ENCODE measurements at places on chromosomes 5 and 9.

- peak; percentile 59 for DNase-seq
Measured at GRCh38 chr5:138503487-138504270, 38.4 kb downstream of the EGR1 start.

DNA sequence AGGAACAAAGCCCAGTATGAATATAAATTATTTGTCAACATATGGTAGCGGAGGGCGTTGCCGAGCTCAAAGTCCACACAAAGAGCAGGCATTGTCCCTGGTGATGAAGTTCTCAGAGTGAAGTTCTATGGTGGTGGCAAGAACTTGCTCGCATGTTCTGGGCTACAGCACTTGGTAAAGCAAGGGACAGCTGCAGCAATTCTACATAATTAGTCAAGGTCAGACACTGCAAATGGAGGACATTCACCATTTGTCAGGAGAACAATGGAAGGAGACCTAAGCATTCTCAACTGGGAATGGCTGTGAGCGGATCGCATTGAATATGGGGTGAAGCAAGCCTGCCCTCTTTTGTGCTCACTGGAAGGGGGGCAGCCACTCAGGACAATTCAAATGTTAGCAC lies 503.8 kb upstream of the ADAMTS16 start:
- DNase-seq = peak; percentile 46

DNA sequence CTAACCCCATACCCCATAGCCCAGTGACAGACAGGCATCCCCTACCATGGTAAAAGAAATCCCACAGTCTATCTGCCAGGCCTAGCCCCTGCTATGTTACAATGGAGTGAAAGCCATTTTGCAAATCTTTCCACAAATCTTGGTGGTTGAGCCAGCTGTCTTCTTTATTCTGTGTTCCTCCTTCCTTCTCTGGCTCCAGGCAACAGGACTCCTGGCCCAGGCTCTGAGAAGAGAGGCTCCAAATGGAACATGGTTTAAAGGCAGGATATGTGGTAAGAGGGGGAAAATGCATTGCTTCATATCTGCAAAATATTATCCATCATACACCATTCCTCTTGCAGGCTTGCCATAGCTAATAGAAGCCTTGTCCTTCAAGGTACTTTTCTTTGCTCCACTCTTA lies 25.2 kb downstream of the FGF1 start:
- no peak for DNase-seq

DNA sequence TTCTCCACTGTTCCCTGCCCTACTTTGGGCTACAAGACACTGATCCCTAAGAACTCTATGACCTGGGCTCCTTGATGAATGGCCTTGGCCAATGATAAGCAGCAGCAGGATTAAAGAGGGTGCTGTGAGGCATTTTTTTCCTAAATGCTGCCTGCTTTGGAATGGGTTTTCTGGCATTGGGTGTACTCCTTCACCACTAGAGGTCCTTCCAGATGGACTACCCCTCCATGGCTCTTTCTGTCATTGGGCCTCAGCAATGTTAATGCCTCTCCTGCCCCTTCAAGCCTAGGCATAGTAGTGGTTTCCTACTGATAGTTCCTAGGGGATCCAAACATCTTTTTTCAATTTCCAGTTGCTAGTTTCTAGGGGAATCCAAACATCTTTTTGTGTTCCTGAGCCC lies 319.3 kb upstream of the RPS23 start:
- DNase-seq = no peak

DNA sequence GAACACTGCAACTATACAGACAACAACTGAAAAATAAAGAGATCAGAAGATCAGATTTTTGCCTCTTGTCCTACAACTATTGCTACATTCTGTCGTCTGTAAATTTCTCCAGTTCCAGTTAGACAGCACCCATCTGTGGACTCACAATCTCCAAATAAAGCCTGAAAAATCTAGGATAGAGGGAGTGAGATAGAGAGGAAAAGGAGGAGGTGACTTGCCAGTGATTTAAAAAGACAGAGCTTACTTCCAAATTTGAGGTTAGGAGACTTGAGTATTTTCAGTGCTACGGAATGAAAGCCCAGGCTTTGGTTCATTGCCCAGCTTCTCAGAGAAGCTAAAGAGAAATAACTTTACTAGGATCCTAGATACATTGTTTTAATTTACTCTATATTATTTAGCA lies 63.6 kb downstream of the PTCD2 start:
- DNase-seq = no peak

- DNase-seq = no peak
Measured at GRCh38 chr9:129875687-129876395, 40.6 kb downstream of the USP20 start.
